ENCODE measurements at places on chromosomes 5 and 9.

DNA sequence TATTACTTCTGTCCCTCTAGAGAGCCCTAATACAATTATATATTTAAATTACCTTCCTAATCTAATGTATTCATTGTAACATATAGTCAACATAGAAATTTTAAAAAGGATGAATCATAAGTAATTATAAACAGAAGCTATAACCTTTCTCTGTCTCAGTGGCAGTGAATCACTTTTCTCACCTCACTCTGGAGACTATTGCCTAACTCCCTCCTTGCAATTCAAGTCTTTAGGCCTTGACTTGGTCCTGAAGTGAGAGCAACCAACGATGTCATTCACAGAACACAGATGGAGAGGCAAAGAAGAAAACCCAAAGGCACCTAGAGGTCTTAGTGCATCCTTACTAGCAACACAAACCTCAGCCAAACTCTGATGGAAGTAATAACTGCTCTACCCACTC lies 133.3 kb upstream of the DPYSL3 start:
- DNase-seq, result no peak

GRCh38 chr5:10115669-10116068 lies 134.0 kb downstream of the ATPSCKMT start:
- DNase-seq, result no peak

GRCh38 chr5:19369048-19369447 lies 619.0 kb downstream of the CDH18 start:
- DNase-seq, result no peak

DNA sequence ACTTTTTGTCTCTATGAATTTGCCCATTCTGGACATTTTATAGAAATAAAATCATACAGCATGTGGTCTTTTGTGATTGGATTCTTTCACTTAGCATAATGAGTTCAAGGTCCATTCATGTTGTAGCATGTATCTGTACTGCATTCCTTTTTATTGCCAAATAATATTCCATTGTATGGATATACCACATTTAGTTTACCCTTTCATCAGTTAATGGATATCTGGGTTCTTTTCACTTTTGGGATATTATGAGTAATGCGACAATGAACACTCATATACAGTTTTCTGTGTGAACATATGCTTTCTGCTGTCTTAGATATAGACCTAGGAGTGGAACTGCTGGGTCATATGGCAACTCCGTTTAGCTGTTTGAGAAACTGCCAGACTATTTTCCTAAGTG lies 41.3 kb upstream of the MAST4 start:
- no peak for DNase-seq

- no peak for DNase-seq
Measured at GRCh38 chr9:5976674-5977397, 38.6 kb downstream of the RANBP6 start.

- DNase-seq, result no peak
Measured at GRCh38 chr9:112744177-112744576, 6.4 kb upstream of the SNX30 start.

DNA sequence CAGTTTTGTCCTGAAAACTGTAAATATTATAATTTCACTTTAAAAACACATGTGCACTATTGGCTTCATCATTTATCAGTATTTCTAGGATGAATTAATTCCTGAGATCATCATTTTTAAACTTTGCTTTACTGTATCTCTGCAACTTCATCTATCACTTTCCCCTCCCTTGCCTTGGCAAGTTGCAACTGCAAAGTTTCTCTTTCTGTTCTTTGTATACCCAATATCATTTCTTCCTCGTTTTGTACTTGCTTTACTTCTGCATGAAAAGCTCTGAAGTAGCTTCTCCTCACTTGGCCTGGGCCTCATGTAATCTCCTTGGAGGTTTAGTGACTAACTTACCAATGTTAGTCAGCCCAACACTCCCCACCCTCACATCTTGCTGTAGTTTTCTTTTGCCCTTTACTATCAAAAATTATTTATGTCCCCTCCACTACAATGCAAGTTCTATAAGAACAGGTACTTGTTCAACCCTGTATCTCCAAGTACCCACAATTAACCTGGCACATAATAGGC lies 12.8 kb downstream of the C5orf63 start:
- DNase-seq, result peak; percentile 13

GRCh38 chr5:36696059-36696673 lies 89.8 kb downstream of the SLC1A3 start:
- peak; percentile 73 for DNase-seq

GRCh38 chr5:68729678-68730077 lies 364.1 kb upstream of the SLC30A5 start:
- DNase-seq, result no peak

GRCh38 chr5:98510143-98510985 lies 263.1 kb upstream of the RGMB start:
- no peak for DNase-seq

DNA sequence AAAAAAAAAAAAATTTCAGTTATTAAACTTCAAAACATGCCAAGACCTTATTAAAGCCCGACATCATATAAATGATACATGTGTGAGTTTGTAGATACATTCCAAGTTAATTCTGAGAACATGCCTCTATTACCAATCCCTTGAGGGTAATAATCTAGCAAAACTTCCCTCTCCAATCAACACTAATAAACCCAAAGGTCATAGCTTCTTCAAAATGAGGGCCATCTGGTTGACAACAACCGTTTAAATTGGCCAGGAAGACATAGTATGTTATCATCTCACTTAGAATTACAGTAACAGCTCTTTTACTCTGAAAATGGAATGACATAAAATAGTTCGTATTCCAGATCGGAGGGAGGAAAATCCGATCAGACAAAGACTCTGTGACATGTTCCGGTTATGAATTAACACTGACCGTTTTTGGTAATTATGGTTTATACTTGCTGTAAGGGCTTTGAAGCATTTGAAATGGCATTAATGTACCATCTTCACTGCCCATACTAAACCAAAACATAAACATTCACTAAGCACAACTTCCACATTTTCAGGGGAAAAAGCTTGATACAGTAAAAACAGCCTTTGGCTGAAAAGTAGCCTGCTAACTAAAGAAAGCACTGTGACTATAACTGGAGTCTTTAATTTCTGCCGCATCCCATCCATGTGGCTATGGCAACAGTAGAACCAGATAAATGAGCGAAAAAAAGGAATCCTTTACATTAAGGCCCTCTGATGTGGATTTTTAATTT lies 50.3 kb downstream of the ANKH start:
- no peak for DNase-seq

- no peak for DNase-seq
Measured at GRCh38 chr5:79456890-79457583, 56.9 kb downstream of the HOMER1 start.

DNA sequence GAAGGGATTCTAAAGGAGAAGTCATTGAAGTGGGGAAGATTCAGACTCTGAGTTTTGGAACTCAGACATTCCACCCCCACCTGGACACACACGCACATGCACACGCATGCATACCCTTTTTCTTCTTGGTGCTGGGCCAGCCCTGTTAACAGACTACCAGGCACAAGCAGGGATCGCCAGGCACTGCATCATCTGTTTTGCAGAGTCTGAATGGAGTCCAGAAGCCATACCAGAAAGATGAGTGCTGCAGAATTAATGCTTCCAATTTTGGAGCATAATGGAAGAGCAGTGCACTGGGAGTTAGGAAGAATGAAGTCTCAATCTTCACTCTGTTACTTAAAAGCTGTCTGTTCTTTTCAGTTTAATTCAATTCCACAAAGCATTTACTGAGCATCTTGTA lies 95.5 kb downstream of the PDE8B start:
- DNase-seq, result no peak

DNA sequence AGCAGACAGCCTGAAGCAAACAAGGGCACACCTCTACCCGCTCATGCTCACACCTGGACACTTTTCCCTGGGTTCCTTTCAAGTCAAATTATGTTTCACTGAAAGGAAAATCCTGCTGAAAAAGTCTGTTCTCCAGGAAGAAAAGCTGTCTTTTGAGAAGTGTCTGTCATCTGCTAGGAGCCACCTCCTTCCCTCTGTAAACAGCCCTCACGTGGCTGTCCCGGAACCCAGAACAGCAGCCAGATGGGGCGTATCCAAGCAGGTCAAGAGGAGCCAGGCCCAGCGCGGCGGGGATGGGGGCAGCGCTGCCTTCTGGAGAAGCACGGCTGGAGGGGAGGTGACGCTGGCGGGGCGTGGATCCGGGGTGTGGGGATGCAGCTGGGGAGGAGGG lies at the start of gene PNPLA7:
PNPLA7 (minus strand) TSS at position 172 of the 391 bp plus-strand sequence. CDS start 205 bp downstream, outside the sequence.
- DNase-seq, result peak; percentile 71

GRCh38 chr5:60092671-60093422 lies 199.3 kb upstream of the PDE4D start:
- no peak for DNase-seq

GRCh38 chr9:121648799-121649198 lies 2.6 kb upstream of the DAB2IP start:
- DNase-seq, result no peak

GRCh38 chr9:134065612-134066419 lies 2.0 kb downstream of the BRD3 start:
- DNase-seq, result peak; percentile 87

DNA sequence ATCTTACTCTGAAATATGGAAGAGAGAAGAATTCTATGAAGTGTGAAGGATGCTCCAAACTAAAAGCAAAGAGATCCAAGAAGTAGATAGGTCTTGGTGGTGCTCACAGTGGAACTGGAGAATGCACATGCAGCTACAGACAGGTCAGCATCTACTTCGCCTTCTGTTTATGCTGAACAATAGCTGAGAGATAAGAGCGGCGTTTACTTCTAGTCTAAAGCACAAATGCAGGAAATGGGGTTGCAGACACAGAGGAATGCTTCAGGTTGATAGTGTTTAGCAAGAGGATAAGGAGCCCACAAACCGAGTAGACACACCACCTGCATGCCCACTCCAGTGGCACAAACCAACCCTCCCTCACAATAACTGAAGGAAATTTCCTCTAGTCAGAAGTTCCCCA lies 180.0 kb upstream of the RGMB start:
- DNase-seq, result no peak

DNA sequence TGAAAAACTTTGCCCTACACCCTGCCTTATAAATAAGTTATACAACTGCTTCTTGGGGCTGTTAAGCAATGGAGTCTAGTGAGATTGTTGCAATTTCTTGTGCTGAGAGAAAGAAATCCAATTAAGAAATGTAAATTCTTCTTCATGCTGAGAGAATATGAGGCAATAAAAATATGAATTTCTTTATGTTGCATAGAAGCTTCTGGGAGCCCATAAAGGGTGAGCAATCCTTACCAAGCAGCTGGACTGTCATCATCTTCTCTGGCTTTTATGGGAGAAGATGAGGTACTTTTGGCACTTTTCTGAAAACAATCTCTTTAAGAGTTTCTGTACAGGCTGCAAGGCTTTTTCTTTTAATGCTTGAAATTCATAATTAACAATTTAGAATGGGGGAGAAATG lies 204.3 kb downstream of the DMRTA1 start:
- no peak for DNase-seq

DNA sequence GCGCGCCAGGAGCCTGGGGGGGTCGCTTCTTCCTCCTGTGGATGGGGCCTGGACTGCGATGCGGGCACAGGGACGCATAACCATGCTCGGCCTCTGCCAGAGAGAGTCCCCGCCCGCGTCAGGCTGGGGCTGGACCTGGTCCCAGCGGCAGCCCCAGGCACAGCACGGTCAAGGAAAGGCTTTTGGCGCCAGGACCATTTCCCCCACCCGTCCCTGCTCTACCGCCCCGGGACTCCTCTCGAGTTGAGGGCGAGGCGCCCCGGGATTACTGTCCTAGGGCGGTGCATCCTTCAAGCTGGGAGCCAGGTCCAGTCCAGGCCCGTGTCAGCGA lies 341 bp downstream of the MXD3 start:
- DNase-seq, result no peak

- DNase-seq, result no peak
Measured at GRCh38 chr5:124663101-124663506, 83.3 kb downstream of the ZNF608 start.

- DNase-seq, result peak; percentile 89
Measured at GRCh38 chr9:92138157-92138959, 23.1 kb upstream of the SPTLC1 start.

DNA sequence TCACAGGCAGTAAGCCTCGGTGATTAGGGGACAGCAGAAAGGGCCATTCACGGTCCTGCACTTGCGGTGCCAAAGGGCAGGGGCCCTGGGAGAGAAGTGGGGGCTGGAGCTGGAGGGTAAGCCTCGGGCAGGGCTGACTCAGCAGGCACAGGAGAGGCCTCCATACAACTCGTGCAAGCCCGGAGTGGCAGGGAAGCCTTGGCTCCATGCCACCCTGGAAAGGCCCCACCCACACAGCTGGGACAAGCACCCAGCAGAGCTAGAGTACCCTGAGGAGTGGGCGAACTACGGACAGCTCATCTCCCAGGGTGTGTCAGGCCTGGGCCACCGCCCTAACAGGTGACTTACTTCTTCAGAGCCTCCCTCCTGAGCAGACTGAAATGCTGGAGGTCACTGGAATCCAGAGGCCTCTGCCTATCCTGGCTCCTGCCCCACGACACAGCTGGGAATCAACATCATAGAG lies 5.6 kb upstream of the CAMK2A start:
- DNase-seq, result peak; percentile 26

DNA sequence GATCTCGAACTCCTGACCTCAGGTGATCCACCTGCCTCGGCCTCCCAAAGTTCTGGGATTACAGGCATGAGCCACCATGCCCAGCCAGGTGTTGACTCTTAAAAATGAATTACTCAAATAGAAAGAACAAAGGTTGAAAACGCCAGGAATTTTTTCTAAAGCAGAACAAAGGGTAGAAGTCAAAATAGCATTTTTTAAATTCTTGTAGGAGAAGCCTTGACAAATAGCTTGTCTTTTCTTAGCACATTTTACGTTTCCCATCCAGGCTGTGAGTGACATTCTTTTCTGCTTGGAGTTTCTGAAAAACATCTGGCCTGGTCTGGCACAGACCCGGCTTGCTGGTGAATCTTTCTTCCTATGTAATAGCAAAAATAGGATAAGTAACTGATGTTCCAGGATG lies 169.4 kb upstream of the ZNF462 start:
- no peak for DNase-seq

DNA sequence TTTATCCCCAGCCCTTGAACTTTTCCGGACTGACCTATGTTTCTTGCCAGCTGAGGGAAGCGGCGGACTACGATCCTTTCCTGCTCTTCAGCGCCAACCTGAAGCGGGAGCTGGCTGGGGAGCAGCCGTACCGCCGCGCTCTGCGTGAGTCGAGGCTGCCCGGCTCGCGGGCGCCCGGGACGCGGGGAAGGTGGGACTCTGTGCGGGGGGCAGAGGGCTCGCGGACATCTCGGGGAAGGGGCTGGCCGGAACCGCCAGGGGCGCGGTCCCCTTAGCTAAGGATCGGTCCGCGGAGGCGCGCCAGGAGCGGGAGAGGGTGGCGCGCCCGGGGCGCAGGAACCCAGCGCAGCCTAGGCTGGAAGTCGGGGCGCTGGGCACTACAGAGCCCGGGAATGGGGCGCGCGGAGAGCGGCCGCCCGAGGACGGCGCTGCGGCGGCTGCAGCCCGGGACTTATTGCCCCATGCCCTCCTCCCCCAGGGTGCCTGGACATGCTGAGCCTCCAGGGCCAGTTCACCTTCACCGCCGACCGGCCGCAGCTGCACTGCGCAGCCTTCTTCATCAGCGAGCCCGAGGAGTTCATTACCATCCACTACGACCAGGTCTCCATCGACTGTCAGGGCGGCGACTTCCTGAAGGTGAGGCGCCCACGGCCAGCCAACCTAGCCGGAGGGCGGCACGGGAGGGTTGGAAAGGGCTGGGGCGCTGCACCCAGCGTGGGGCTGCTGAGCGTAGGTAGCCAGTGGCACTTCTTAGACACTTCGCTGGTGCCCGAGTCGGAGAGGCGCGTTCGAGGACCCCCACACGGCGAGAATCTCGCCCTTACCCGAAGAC lies 922 bp downstream of the CRHBP start:
- peak; percentile 6 for DNase-seq
